ENCODE measurements at places on chromosomes 3 and 15. TPM values are rescaled to one million over a fixed set of nuclear protein-coding genes. Genes with fewer than 3 reads are reported as not detected.

TP63 gene
- polyA plus RNA-seq: 47.1 TPM

BNC1 gene
- polyA plus RNA-seq: 6.8 TPM

PTPRG gene
- polyA plus RNA-seq: 4.1 TPM

EFCC1 gene
- 1.5 TPM for polyA plus RNA-seq

SLC38A3 gene
- 0.18 TPM for polyA plus RNA-seq

SAMMSON gene
- 0.05 TPM for polyA plus RNA-seq

CPN2 gene
- 0.07 TPM for polyA plus RNA-seq

SMAD6 gene
- 2.8 TPM for polyA plus RNA-seq

CD200R1L gene
- polyA plus RNA-seq: 0.05 TPM

RTP3 gene
- polyA plus RNA-seq: 0.07 TPM

ZMYND10 gene
- 5.5 TPM for polyA plus RNA-seq

TM6SF1 gene
- 11.7 TPM for polyA plus RNA-seq

SCAMP2 gene
- polyA plus RNA-seq: 35.2 TPM

RBP2 gene
- polyA plus RNA-seq: 0.37 TPM

MUC13 gene
- 0.46 TPM for polyA plus RNA-seq

SLC22A14 gene
- 0.21 TPM for polyA plus RNA-seq

CX3CR1 gene
- polyA plus RNA-seq: 0.55 TPM

RGMA gene
- 5.7 TPM for polyA plus RNA-seq

Measured in thymus (tissue), 14 donors.